GOT3 (cell line): ENCODE measurements at places on chromosomes 6 and 20.

- no peak for DNase-seq
These were observed 13.8 kb downstream of the MDFI start for GRCh38 chr6:41651962-41652657.

- no peak for DNase-seq
These were observed 78.4 kb downstream of the NDUFAF5 start for GRCh38 chr20:13863244-13863643.

- DNase-seq, result no peak
These were observed 295.3 kb upstream of the SULF2 start for GRCh38 chr20:48080583-48080982.

- no peak for DNase-seq
These were observed 15.2 kb upstream of the ROS1 start for GRCh38 chr6:117440706-117441525.

GRCh38 chr6:100171533-100172321 lies 177.7 kb upstream of the MCHR2 start:
- DNase-seq, result no peak

- no peak for DNase-seq
These were observed 559 bp downstream of the LAMA5 start for GRCh38 chr20:62366370-62367135.

- DNase-seq, result no peak
These were observed 1.1 kb upstream of the ZBTB46 start for GRCh38 chr20:63831993-63832686.

DNA sequence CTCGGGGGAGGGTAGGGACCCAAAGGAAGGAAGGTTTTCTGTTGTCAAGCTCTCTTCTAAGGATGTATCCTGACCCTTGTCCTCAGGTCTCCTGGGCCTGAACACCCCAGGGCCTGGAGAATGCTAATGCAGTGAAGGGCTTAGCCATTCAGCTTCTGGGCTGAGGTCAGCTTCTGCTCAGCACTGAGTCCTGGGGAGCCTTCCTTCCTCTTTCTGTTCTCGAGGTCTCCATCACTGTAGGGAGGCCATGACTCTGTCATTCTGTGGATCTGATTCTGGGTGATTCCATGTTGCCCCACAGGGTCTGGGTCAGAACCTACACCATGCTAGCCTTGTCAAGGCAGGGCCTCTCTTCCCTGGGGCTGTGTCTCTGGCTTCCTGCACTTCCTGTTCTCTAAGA lies 712.7 kb downstream of the DHX35 start:
- no peak for DNase-seq

- no peak for DNase-seq
These were observed 22.0 kb upstream of the SLC2A12 start for GRCh38 chr6:134074151-134075055.

GRCh38 chr6:112839525-112839961 lies 492.4 kb downstream of the RFPL4B start:
- DNase-seq, result no peak

DNA sequence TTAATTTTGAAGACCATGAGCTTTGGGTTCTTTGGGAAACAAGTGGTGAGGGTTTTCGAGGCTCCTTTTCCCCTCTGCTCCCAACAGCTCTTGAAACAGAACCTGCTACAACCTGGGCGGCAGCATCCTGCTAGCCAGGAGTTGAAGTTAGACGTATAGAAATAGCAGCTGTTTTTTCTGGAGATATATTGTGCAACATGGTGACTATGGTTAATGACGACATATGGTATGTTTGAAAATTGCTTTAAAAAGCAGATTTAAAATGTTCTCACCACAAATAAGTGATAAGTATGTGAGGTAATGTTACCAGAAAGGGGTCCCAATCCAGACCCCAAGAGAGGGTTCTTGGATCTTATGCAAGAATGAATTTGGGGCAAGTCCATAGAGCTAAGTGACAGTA lies 138.9 kb downstream of the PDE7B start:
- no peak for DNase-seq

DNA sequence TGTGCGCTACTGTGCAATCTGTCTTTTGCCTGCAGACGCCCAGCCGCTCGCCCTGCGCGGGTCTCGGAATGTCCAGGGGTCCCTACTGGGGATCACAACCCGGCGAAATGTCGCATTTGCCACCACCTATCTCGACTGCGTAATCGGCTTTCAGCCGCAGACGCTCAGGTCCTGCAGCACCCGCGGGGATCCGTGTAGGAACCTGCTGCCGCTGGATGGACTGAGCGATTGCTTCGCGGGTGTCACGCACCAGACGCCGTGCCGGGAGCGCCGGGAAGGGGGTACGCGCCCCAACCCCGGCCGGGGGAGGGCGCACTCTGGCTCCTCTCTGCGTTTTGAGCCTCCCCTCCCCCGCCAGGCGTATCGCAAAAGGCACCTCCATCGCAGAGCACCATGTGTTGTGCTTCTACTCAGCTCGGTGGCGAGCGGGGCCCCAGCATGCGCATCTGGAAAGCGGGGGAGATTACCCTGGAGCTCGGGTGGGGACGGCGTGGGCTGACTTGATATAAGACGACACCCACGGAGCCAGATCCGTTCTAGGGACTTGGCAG lies 747 bp upstream of the PTPRA start:
- DNase-seq, result no peak

DNA sequence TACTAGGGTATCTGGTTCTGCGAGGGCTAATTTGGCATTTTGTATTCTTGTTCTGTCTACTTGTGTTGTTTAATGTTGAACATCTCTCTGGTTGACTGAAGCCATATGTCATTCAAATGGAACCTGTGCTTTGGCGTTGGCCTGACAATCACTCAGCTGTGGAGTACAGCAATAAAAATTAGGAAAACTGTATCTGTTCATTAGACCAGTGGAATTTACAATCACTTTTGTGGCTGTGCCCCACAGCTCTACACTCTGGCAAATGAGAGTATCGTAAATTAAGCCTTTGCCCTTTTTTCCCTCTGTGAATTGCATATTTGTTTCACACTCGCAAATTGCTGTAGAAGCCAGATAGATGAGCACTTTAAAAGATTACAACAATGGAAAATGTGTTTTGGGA lies 102.0 kb downstream of the ARID1B start:
- DNase-seq, result no peak

DNA sequence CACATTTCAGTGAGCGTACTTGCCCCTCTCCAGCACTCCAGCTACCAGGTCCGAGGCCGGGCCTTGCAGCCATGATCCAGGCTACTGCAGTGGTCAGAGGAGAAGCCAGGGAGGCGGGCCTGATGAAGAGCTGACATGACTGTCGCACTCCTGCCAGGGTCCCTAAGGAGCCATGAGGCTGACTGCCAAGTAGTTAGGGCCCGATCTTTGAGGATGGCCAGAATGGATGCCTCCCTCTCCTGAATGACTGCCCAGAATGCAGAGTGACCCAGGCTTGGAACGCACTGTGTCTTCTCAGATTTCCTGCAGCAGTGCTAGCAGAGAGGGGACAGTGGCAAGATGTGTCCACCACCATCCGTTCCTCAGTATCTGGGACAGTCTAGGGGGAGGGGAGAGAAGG lies 24.7 kb upstream of the LRFN2 start:
- no peak for DNase-seq

DNA sequence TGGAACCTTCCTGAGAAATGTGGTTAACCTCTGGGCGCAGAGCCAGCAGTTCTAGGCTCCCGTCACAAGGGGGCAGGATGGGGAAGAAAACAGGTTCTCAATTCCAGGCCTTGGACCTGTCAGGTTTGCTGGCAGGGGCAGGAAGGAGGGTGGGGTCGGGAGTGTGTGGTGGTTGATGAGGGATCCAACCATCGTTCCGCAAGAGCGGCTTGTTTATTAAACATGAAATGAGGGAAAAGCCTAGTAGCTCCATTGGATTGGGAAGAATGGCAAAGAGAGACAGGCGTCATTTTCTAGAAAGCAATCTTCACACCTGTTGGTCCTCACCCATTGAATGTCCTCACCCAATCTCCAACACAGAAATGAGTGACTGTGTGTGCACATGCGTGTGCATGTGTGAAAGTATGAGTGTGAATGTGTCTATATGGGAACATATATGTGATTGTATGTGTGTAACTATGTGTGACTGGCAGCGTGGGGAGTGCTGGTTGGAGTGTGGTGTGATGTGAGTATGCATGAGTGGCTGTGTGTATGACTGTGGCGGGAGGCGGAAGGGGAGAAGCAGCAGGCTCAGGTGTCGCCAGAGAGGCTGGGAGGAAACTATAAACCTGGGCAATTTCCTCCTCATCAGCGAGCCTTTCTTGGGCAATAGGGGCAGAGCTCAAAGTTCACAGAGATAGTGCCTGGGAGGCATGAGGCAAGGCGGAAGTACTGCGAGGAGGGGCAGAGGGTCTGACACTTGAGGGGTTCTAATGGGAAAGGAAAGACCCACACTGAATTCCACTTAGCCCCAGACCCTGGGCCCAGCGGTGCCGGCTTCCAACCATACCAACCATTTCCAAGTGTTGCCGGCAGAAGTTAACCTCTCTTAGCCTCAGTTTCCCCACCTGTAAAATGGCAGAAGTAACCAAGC lies 29.6 kb downstream of the SRSF3 start:
- peak; percentile 53 for DNase-seq

DNA sequence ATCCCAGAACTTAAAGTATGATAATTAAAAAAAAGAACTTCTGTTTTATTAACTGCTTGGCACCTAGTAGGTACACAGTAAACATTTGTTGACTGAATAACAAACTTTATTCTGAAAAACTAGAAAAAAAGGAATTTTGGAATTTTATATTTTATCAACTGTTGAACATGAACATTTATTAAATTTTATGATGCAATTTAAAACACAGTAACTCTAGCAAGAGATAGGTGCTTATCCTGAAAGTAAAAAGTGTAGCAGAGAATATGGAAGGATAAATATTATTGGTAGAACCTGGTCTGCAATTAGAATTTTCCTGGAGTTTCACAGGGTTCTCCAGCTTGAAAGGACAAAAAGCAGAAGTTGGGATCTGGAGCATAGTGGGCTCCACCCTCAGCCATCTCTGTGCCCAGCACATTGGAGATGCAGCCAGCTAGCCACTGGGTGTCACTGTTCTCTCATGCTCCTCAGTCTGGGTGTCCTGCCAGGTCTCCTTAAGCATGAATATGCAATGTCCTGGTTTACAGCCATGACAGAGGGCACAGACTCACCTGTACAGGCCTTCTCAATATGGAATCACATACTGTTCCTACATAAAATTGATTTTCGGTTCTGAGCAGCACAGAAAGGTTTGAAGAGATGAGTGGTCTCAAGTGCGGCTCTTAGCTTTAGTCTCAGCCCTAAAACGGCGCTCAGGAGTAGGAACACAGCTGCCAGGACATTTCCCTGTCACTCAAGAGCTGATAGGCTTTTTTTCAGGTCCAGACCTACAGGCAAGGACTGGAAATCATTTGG lies 31.7 kb upstream of the IL20RA start:
- no peak for DNase-seq

DNA sequence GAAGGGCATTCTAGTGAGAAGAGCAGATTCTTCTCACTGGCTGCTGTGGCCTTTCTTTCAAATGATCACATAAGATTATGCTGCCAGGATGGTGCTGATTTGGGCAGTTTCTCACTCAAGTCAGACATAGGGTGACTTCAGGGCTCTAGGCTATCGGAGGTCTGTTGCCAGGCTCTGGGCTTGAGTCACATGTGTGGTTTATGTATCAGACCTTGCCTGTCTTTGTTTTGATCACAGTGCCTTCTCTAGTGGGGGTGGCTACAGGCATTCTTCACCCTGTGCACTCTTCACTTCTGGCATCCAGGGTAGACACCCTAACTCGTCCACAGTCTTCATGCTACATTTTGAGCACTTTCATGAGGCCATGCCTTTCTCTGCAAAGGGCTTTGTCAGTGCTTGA lies 823.7 kb upstream of the MAN1A1 start:
- DNase-seq, result no peak

- no peak for DNase-seq
These were observed 62.9 kb downstream of the QRSL1 start for GRCh38 chr6:106692112-106692818.

DNA sequence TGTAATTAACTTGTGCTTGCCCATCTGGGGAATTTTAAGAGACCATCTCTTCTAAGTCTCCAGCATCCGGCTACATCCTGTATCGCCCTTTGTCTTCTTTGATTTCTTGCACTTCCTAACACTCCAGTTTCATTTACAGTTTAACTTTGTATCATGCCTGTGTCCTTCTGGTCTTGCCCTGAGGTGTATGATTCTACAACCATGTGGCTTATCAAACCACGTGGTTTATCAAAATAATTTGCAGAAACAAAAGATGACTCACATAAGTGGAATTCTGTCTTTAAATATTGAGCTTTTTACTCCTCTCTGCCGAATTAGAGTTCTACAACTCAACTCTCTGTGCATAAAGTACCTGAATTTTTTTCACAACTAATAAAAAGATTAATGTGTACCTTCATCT lies 580.7 kb downstream of the KIF16B start:
- DNase-seq, result no peak

DNA sequence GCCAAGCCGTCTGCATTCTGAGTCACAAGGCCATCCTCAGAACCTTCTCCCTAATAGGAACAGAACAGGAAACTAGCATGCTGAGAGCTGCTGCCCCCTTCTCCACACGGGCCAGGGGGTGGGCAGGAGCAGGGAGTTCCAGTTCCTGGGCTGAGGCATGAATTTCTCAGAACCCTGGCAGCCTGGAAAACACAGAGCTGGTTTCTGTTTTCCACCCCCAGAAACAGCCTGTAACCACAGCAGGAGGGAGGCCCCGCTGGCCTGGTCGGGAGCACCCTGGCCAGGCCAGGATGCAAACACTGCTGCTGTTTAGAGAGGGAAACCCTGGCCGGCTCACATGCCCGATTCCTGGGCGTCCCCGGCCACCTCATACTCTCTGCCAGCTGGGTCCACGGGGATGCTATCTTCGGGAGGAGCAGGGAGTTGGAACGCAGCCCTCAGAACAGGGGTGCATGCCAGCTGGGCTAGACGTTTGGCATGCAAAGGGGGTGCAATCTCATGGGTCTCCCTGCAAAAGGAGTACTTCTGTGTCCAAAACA lies 130.1 kb downstream of the NFATC2 start:
- DNase-seq, result no peak

GRCh38 chr6:15950962-15951569 lies 177.8 kb upstream of the MYLIP start:
- DNase-seq, result no peak

DNA sequence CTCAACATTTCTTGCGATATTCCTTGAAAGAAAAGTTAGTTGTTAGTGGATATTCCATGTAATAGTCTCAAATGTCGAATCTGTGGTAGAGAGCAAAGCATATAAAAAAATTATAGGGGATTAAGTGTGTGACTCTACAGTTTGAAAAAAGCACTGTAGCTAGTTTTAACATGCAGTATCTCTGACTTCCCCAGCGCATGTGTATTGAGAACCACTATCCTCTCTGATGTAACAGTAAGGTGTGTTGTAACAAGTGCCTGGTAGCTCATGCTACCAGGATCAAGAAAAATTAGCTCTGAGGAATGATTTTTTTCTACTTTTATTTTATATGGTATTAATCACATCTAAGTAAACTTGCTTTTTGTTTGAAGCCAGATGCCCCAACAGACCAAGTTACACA lies 789.2 kb downstream of the KIF16B start:
- no peak for DNase-seq

DNA sequence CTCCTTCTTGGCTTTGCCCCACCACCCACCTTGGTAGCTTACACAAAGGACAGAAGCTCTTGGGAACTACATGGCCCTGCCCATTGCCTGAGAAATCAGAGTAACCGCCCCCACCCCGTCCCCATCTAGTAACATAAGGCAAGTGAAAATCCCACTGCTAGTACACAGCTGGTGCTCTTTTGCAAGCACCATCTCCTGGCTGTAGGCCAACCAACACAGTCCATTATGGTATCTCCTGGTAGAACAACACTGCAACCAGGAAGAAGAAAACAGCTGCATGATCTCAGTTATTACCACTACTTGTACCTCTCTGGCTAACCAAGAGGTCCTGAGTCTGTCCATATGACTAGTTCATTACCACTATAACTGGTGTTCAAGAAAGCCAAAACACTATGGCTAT lies 841.1 kb upstream of the MANEA start:
- DNase-seq, result no peak

- DNase-seq, result no peak
These were observed 2.7 kb downstream of the BCAS1 start for GRCh38 chr20:54067606-54068174.
